ENCODE measurements at places on chromosomes 16 and 17.

DNA sequence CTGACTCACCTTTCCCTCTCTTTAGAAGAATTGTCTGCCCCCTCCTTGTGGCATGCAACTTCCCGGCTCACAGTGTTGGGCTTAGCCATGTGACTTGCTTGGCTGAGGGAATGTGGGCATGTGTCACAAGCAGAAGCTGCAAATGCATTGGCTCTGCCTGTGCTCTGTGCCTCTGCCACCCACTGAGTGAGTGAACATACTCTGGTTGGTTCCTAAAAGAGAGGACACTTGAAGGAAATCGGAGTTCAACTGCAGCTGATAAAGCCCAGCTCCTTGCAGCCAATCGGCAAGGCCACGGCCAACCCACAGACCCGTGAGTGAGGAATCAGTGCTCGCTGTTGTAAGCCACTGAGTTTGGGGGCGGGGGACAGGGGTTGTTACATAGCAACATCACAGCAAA lies 10.9 kb upstream of the GINS2 start:
- no peak for DNase-seq

DNA sequence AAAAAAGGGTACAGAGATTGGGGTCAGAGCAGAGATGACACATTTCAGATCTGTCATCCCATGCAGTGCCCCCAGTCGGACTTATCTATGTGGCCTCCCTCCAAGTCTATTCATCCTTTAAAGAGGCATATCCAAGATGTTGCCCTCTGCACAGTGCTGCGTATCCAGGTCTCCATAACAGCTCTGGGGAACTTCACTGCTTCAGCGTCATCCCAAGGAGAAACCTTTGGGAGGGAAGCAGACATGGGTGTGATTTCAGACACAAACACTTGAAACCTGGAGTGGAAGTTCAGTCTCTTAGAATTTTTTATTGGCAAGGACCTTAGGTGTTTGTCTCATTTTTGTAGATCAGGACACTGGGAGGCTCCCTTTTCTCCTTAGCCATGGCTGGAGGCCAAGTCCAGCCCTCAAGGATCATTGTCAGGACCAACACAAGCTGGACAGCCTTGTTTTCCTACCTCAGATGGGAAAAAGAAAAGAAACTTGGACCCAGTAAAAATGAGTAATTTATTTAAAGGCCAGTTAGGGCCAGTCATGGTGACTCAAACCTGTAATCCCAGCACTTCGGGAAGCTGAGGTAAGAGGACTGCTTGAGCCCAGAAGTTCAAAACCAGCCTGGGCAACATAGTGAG lies 23.9 kb upstream of the NLK start:
- no peak for DNase-seq

- no peak for DNase-seq
Observed at GRCh38 chr16:10950393-10950792, 6.0 kb downstream of the CLEC16A start.

GRCh38 chr17:51346218-51346982 lies 86.1 kb downstream of the UTP18 start:
- DNase-seq = no peak

- DNase-seq = no peak
Observed at GRCh38 chr17:66076546-66077190, 115.3 kb downstream of the CEP112 start.

GRCh38 chr17:50080827-50081226 lies 14.3 kb upstream of the PDK2 start:
- DNase-seq = no peak

DNA sequence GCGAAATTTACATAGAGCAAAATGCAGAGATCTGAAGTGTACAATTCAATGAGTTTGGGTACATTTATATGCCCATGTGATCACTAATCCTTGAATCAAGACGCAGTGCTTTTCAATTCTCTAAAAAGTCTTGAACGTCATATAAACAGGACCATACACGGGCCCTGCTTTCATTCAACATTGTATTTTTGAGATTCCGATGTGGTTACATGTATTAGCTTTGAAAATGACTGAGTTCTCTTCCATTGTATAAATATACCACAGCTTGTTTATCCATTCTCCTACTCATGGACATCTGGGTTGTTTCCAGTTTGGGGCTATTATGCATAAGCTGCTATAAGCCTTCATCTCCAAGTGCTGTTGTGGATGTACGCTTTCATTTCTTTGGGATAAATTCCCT lies 45.5 kb downstream of the ZCCHC14 start:
- no peak for DNase-seq

DNA sequence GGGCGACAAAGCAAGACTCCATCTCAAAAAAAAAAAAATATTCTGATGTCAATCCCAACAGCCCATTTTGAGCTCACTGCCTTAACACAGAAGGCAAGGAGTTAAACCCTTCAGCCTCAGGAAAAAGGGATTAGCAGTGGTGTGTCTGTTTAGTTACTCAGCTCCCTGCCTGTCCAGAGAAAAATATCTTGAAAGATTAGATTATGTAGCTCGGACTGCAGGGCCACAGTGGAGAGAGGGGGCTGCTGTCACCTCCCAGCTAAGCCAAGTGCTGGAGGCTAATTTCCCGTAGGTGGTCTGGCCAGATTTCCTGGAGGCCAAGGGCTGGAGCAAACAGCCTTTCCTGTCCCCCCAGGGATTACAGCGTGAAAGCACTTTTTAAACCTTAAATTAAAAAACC lies 50.3 kb downstream of the C16orf95 start:
- DNase-seq = no peak

DNA sequence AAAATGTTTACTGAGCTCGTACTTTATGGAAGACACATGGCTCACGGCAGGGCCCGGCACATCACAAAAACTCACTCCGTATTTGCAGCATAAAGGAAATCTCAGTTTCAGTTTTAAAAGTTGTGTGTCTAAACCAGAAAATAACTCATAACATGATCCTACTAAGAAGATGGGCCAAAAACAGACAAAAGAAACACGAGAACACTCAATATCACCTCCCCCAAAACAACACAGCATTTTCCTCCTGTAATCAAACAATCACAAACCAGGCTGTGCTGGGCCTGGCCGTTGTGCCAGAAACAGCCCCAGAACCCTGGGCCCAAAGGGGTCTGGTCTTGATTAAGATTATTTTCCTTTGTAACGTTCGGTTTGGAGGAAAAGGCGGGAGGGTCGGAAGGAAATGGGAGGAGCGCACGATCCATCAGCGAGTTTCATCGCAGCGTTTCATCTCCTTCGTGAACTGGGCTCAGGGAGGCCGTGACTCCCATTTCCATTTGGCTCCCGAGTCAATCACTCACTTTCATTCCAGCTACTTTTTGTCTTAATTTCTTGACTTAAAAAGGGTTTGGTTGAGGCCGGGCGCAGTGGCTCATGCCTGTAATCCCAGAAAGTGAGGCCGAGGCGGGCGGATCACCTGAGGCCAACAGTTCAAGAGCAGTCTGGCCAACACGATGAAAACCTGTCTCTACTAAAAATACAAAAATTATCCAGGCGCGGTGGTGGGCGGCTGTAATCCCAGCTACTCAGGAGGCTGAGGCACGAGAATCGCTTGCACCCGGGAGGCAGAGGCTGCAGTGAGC lies 61.4 kb downstream of the NXN start:
- no peak for DNase-seq

- peak; percentile 79 for DNase-seq
Observed at GRCh38 chr17:8409966-8410882, 12.6 kb upstream of the RNF222 start.

DNA sequence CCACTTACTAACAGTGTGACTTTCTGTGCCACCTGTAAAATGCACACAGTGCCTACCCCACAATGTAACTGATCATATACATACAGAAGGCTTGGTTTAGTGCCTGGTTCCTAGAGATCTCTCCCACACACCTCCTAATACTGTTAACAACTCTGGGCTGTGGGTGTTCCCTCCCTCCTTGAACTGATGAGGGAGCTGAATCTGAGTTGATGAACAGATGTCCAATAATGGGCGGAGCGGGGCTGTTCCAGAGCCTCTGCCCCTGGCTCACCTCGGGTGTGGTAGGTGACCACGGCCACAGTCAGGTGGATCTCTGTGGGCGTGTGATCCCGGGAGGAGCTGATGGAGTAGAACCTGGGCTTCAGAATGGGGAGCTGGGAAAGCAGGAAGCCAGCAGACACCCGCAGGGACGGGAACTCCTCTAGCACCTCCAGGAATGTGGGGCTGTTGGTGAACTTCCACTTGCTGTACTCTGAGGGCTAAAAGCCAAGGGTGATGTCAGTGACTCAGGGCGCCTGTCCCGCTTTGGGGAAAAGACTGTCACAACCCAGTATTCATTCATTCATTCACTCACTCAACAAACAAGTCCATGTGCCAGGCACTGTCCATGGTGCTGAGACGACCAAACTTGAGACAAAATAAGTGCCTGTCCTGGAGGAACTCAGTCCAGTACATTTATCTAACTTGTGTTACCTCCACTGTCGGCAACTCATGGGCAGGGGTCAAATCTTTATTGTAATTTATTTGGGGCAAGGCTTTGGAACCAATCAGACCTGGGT lies 37.6 kb downstream of the NOS2 start:
- no peak for DNase-seq

- no peak for DNase-seq
Observed at GRCh38 chr16:88705076-88705684, 1.0 kb downstream of the RNF166 start.

GRCh38 chr16:7148606-7149005 lies 184.0 kb upstream of the RBFOX1 start:
- no peak for DNase-seq

DNA sequence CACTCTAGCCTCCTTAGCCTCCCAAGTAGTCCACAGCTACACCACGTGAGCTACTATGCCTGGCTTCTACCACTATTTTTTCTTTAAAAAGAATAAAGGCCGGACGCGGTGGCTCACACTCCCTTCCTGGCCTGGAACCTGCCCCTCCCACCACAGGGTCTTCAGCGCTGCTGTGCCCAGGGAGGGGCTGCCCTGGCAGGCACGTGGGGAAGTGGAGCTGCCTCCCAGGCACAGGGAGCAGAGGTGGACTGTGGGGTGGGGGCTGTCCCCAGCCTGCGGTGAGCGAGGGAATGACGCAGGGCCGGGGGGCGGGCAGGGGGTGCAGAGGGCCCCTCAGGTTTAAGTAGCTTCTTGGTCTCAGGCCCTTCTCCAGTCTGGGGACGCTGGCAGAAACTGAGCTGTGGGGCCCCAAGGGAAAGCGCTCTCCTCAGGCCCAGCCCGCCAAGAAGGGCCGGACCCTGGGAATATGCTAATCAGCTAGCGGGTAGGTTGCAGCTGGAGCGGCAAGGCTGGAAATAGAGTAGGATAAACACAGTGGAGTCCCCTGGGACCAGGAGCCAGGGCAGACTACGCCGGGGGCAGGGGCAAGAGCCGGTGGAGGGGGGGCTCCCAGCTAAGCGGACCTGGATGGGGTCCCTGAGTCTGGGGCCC lies 46.8 kb downstream of the TIMM22 start:
- no peak for DNase-seq

DNA sequence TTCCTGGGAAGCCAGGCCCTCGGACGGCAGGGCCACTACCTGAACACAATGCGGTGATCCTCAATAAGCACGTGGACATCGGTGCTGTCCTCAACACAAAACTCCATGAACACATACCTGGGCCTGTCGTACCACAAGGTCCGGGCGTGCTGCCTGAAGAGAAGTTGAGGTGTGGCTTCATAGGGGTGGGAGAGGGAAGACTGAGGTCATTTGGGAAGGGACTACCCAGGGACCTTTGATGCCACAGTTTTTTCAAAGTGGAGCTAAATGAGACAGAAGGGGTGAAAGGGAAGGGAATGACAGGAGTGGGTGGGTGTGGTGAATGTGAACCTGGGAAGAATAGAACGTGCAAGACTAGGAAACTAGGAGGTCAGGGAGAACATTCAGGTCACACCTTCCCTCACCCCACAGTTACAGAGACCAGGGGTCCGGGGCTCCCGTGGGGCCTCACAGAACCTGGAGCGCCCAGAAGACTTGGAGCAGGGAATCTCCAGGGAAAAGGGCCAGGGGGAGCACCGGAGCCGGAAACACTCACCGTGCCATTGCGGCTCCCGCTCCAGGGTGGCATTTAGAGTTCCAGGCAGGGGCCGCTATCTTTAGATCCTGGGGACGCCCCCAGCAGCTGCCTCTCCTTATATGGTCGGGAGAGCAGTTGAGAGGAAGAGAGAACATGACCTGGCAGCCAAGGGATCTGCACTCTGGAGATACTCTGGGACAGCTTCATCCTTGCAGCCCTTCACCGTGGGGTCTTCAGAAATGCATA lies at the start of gene PTGES3L:
Gene PTGES3L, minus strand, starts transcription at position 570 of the 763 bp plus-strand sequence. Its CDS starts 27 bp downstream, at position 543.
- peak; percentile 26 for DNase-seq

GRCh38 chr17:74249590-74250270 lies 24.3 kb upstream of the DNAI2 start:
- DNase-seq = no peak

DNA sequence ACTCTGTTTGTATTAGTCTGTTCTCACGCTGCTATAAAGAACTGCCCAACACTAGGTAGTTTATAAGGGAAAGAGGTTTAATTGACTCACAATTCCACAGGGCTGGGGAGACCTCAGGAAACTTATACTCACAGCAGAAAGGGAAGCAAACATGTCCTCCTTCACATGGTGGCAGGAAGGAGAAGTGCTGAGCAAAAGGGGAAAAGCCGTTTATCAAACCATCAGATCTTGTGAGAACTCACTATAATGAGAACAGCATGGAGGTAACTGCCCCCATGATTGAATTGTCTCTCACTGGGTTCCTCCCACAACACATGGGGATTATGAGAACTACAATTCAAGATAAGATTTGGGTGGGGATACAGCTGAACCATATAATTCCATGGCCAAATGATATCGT lies 30.9 kb downstream of the ABCC1 start:
- no peak for DNase-seq

GRCh38 chr16:27254262-27254811 lies 14.2 kb downstream of the NSMCE1 start:
- DNase-seq = no peak

All from effector CD8-positive, alpha-beta T cell (primary cell).